ENCODE measurements at places on chromosomes 1 and 21. TPM values are rescaled to one million over a fixed set of nuclear protein-coding genes. Genes with fewer than 3 reads are reported as not detected.

GRCh38 chr21:16571594-16571993 is 841.8 kb downstream of the USP25 start:
- H3K27ac ChIP-seq: no peak overlapping the region
- H3K4me3 ChIP-seq: no peak overlapping the region
- no peaks in the 10 kb centered on the region for H3K36me3 ChIP-seq
- no peaks in the 10 kb centered on the region for H3K4me1 ChIP-seq

- H3K4me3 ChIP-seq: no peak overlapping the region
- no peak for DNase-seq
- no peaks in the 10 kb centered on the region for H3K36me3 ChIP-seq
- peak overlapping the region; percentile 73 for H3K27ac ChIP-seq
Observed at GRCh38 chr1:64337926-64338325, 132.0 kb upstream of the CACHD1 start.

- DNase-seq: no peak
- no peaks in the 10 kb centered on the region for H3K4me1 ChIP-seq
- H3K4me3 ChIP-seq: no peak overlapping the region
- H3K27ac ChIP-seq: no peak overlapping the region
- peaks cover 29% of the 10 kb centered on the region for H3K36me3 ChIP-seq
Observed at GRCh38 chr1:20753589-20753988, 21.1 kb upstream of the SH2D5 start.

GRCh38 chr1:38297842-38298241 is 251.2 kb upstream of the POU3F1 start:
- no peak for DNase-seq
- H3K27ac ChIP-seq: no peak overlapping the region
- H3K36me3 ChIP-seq: no peaks in the 10 kb centered on the region
- peaks cover 9% of the 10 kb centered on the region for H3K27me3 ChIP-seq
- H3K4me1 ChIP-seq: no peaks in the 10 kb centered on the region

Gene SDCCAG8
- 14.0 TPM for total RNA-seq

Gene EPHA10
- 2.8 TPM for total RNA-seq

Measured in Panc1 (cell line).